ENCODE measurements at places on chromosomes 11 and 22.

DNA sequence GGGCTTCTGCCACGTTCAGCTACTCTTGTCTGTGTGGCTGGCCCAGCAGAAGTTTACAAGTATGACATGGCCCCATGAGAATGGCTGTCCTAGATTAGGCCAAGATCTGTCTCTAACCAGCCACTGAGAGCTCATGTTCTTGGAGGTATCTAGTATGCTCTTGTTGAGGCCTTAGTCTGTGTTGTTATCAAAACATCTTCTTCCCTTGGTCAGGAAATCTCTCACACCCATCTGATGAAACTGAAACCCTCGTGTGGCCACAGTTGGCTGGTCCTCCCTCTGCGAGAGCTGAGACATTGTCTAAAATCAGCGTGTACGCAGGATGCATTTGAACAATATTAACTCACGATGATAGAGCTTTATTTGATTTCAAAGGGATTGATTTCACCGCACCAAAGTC, 109.0 kb upstream of the NNMT start:
- DNase-seq: no peak

GRCh38 chr22:25472382-25472781, 92.1 kb upstream of the GRK3 start:
- no peak for DNase-seq

DNA sequence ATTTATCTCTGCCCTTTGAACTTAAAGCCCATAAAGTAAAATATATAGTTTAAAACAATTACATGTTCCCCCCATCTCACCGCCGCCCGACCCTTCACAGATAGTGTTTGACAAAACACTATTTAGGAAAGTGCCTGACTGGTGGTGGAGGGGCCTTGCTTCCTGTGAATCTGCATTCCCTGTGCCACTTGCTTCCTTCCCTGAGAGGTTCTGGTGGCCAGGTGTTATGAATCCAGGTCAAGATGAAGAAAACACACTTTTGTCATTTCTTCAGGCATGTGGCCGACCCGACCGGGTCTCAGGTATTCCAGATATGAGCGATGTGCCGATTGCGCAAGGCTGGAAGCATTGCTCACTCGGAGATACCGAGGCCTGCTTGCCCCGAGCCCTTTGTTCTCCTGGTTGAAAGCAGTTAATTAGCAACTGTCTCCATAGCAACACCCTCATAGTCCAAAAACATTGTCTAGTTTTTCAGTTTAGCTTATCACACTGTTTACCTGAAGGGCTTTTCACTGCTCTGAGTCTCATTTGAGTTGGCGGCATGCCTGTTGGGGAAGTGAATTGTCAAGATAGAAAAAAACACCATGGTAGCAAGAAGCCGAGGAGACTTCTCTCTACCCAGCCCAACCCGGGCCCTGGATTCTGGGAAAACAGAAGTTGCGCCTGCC, 128.3 kb downstream of the TEAD1 start:
- peak; percentile 94 for DNase-seq

- no peak for DNase-seq
Measured at GRCh38 chr22:27198518-27199035, 541.2 kb downstream of the MIAT start.

DNA sequence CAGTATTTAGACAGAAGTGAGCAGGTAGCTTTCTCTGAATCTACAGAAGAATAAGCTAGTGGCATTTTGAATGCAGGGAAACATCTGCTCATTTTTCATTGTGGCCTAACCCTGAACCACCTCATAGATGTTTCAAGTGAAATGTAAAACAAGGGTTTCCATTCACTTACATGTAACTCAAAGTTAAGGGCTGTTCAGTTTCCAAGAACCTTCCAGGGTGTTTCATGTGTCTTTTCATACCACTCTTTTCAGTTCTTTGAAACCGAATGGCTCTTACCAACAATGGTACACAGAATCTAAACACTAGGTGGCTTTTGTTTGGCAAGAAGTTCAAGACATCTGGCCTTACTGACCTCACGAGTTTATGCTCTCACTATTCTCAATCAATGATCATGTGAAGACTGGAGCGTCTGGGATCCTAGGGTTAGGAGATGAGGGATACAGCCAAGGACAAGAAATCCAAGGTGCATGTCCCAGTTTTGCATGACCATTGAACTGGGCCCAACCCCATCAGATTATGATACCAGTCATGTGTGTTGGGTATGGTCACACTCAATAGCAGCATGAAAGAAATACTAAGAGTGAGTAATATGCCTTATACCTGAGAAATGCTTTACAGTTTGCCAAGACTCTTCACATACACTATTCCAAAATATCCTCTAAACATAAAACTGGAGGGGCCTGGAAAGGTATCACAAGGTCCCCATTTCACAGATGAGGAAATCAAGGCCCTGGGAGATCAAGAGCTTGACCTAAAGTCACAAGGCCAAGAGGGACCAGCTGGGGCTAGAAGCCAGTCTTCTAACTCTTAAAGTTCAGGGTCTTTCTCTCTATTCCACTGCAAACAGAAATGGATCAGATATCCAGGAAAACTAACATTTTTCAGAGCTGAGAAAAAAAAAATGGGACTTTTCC, 92.7 kb downstream of the ETS1 start:
- DNase-seq: no peak

DNA sequence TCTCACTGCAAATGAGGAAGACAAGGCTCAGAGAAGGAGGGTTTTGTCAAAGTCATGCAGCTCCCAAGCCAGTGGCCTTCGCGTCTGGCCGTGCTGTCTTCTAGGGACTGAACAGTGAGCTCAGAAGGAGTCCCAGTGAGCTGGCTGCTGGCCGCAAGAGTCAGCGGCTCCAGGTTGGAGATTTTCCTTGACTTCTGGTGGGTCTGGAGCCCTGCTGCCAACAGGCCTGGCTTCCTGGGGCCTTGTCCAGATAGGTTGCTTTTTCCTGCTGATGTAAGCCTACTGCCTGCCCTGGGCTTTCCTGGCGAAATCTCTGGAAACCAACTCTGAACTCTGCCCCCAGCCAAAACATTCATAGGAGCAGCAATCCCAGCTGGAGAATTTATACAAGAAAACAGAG, 272.7 kb upstream of the CADM1 start:
- DNase-seq: no peak

DNA sequence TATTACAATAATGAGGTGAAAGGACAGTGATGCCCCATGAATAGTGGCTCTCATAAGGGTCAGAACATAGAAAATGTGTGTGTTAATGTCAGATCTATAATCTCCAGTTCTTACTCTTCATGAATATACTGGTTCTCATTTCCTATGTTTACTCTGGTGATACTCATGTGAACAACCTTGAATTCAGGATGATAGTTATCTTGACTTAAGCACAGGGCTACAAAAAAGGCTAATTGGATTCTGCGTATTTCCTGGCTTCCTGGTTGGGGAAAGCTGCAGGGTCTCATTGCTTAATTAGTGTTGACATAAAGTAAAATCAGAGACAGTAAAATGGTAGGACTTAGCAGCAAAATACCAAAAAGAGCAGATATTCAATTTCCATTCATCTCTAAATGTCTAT, 1316.8 kb upstream of the RAG2 start:
- no peak for DNase-seq

DNA sequence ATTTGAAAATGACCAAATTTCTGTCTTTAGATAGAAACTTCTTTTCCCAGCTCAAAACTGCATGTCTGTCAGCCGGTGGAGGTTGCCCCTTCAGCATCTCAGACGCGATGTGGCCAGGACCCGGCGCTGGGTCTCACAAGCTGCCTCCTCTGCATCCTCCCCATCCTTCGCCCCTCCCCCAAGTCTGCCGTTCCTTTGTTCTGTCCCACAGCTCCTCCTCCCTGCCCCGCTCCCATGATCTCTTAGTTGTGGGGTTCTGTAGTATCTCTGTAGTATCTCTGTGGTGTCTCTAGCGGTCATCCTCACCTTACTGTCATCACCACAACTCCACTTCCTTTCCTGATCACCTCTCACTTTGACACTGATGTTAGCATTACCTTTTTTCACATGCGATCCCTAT, 49.9 kb downstream of the TRAF6 start:
- DNase-seq: no peak

DNA sequence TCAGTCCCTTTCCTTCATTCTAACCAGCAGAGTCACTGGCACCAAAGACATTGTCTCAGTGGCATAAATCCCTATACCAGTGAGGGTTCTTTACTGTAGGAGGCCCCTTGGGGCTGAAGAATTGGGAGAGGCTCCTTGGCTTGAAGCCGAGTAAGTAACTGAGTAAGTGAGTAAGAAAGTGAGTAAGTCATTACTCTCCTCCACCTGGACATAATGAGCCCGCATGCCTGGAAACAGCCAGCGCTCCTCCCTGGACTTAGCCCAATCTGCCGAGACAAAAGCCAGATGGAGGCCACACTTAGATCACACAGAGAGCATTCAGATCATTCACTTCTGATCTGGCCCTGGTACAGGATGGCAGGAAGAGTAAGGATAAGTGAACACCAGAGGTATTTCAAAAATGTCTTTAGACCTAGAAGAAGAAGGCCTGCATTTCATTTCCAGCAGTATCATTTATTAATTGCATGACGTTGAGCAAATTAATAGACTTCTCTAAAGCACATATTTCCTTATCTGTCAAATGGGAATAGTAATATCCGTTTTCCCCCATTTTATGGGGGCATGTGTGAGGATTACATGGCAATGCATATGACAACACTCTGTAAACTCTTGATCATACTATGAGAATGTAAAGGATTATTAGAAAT, 8.2 kb upstream of the MICAL3 start:
- peak; percentile 86 for DNase-seq

GRCh38 chr11:78646564-78647185, 72.0 kb upstream of the NARS2 start:
- peak; percentile 57 for DNase-seq

GRCh38 chr22:49969751-49970527, 9.4 kb downstream of the PIM3 start:
- no peak for DNase-seq

DNA sequence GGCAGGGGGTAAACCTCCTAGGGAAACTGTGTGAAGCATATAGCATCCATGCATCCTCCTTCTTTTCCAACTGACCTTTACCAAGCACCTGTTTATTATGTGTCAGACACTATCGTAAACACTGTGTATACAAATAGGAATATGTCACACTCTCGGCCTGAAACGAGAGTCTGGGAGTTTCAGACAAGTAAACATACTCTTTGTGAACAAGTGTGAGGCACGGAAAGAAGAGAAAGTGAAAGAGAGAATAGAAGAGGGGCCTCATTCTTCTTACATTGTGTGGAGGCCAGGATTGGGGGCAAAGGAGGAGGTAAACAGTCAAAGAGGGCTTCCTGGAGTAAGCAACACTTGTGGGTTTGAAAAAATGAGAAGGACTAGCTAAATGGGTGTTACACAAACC, 16.4 kb downstream of the CSNK2A3 start:
- no peak for DNase-seq

DNA sequence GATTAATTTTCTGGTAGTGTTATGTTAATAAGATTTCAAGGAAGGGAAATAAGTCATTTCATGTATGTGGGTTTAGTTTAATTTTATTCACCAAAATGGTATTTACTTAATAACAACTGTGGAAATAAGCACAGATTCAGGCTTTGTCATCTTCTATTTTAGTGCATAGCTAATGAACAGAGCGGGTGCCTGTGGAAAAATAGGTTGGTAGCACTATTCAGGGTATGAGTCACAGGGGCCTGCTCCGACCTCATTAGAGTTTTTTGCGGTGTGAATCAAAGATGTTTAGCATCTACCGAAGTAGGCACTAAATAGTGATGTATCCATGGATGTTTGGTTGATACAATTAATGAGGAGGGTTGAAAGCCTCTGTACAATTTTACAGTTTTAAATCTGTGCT, 78.2 kb downstream of the FAT3 start:
- peak; percentile 8 for DNase-seq

GRCh38 chr11:118917481-118918127, 8.1 kb downstream of the BCL9L start:
- DNase-seq: peak; percentile 70

DNA sequence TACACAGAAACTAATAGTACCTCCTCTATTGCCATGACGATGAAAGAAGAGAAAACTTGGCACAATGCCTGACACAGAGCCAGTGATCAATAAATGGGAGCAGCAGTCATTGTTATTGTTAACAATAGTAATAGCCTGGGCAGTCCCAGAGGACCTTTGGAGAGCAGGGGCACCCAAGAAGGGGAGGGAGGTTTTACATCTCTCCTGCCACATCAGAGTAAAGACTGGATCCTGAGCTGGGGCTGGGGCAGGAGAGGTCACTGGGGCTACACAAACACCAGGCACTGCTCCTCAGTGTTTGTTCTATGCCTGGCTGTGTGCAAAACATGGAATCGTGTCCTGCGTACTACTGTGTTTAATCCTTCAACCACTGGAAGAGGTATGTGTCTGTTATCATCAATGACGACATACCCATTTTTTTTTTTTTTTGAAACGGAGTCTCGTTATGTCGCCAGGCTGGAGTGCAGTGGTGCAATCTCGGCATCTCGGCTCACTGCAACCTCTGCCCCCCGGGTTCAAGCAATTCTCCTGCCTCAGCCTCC, 25.0 kb upstream of the CREB3L1 start:
- no peak for DNase-seq

DNA sequence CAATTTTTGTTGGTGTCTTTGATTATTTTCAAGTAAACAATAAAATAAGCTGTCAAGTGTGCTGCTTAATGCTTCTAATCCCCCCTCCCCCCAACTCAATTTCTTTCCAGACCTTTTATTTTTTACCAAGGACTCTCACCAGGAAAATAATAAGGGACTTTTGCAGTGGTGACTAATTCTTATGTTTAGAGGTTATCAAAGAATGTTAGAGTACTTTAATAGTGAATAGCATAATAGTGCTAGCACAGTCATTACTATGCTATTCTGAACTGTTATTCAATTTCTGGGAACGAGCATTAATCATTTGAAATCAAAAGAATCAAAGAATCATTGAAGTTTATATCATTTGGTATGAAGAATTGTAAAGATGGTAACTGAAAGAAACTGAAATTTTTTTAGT, 251.4 kb downstream of the DDX10 start:
- DNase-seq: no peak

GRCh38 chr11:13965337-13965736, 2.8 kb downstream of the SPON1 start:
- DNase-seq: no peak

DNA sequence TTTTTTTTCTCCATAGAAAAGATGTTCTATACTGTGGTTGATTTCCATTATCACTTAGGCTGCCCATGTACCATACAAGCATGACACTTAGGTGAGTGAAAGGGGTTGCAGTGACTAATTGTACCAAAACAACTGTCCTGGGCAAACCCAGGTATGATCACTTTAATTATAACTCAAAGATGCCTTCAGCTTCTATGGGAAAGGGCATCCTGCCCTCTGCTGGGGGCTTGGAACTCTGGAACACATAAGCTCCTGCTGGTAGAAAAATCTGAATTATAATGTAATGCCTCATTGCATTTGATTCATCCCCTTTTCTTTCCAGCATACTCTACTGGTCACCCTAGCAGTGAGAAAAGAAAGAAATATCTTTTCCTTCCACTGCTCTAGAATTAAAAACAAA, 206.3 kb downstream of the DDX10 start:
- peak; percentile 35 for DNase-seq

GRCh38 chr11:46491661-46492330, 100.2 kb upstream of the CHRM4 start:
- no peak for DNase-seq

Measured in A172 (cell line).